HFF-Myc (cell line): ENCODE measurements at places on chromosomes 5 and 9.
A peak's percentile ranks its signal among the peaks of the same experiment; 100 is the strongest.

GRCh38 chr5:6115852-6116251 lies 262.5 kb downstream of the MED10 start:
- DNase-seq: no peak

DNA sequence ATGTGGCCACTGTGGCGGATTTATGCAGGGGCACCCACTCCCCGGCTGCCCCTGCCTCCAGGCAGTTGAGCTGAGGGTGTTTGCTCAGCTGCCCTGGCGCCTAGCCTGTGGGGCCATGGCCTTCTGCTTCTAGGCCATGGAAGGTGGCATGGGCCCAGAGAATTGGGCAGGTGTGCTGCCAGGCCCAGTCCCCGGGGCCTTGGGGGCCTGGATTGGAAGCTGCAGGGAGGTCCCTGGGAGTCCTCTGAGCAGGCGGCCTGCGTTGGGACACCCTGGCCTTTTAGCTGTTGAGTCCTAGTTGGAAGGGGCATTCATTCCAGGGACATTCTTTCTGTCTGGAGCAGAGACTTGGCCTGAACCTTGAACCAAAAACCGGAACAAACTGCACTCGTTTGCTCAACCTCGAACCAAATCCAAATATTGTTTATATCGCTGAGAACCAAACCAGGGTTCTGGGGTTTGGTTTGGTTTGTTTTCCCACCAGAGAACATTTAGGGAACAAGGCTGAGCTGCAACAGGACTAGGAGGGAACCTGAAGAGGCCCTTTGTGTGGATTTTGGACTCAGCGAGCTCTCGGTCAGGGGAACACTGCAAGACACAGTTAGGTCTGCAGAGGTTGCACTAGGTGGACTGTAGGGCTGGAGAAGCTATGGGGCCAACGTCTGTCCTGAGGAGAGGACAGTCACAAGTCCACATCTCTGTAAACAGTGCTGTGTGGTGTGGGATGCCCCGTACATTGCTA lies 116.8 kb downstream of the BOD1 start:
- DNase-seq: no peak

DNA sequence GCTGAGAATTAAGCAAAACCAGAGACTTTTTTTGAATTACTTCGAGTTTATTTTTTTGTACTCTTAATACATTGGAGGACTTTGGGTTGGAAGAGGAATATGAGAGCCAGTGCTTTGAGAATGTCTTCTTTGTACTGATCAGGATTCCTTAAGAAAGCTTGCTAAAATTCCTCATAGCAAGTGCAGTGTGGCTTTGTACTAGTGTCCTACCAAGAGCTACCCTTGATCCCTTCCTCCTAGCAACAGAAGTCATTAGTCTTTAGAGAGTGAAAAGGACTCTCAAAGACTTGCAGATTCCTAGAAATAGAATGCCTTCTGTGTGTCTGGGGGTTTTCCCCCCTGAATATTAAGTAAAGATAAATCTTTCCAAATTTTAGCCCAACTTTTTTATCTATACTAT lies 276.1 kb downstream of the ARHGAP26 start:
- no peak for DNase-seq

GRCh38 chr5:60538955-60539866 lies 160.8 kb downstream of the DEPDC1B start:
- no peak for DNase-seq

GRCh38 chr5:179300581-179301180 lies 44.6 kb downstream of the ADAMTS2 start:
- no peak for DNase-seq

DNA sequence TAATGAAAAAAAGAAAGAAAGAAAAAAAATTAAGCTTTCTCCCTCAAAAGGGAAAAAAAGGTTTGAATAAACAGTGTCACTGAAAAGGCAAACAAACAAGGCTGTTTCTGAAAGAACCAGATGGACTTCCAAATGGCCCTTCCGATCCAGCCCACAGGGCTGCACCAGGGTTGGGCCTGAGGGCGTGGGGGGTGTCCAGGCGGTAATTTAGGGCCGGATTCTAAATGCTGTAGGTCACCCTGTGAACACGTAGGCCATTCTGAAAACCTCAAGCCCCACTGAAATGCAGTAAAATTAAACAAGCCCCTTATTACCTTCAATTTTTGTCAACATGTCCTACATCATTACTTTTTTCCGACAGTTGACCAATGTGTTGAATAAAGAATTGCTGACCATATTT lies 132.1 kb downstream of the HSD17B3 start:
- DNase-seq: no peak

- DNase-seq: peak; percentile 56
These were observed at the start of gene SLC1A3 for GRCh38 chr5:36606428-36607113. SLC1A3 (plus strand) TSS chr5:36606606; CDS start chr5:36608424, 1,818 bp downstream.
